ENCODE measurements at places on chromosomes 2 and 18.

DNA sequence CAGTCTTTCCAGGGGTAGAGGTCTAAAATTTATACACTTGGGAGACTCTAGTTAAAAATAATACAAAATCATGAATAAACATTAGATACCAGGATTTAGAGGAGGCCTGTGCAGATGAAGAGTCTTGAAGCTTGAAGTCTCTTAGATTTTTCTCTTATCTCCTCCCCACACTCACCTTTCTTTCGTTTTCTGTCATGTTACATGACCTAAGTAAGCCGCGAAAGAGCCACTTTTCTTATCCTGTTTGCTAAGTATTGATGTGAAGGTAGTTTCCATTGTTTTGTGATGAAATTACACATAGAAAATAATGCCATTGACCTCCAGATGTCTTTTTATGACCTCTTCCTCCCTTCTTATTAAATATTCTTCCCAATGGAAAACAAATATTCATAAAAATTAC is 367.8 kb downstream of the LRRTM1 start:
- DNase-seq: no peak

DNA sequence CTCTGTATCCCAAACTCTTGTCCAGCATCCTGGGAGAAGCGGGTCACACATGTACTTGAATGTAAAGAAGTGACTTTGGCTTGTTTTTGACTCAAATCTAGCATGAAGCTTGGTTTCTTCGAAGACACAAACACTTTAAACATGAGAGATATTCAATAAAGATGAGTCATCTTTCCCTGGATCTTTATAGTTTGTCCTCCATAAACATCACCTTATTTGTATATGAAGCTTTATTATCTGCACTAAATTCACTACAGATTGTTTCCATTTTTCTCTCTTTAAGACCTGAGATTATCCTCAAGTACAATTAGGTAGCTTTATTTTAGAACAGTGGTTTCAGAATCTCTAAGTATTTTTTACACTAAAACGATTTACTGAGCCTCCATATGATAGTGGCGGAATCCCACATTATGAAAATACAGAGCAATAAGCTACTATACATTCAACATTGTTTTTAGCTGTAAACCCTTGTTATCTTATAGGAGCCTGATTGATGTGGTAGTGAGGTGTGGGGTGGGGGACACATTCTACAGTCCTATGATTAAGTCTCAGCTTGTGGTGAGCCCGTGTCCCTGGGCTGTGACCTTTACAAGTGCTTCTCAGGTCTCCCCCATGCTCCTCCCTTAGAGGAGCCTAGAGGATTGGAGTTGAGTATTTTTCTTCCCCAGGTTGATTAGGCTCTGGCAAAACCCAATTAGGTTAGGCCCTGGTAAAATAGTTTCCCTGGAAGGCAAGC is 79.6 kb upstream of the RAPGEF4 start:
- no peak for DNase-seq

- no peak for DNase-seq
Measured at GRCh38 chr2:216555274-216555673, 56.6 kb downstream of the RPL37A start.

- no peak for DNase-seq
Measured at GRCh38 chr18:62500174-62500573, 22.7 kb upstream of the ZCCHC2 start.

GRCh38 chr18:63293935-63294334 is 25.6 kb downstream of the BCL2 start:
- DNase-seq: no peak

- DNase-seq: no peak
Measured at GRCh38 chr2:109195193-109196045, 66.4 kb downstream of the SH3RF3 start.

DNA sequence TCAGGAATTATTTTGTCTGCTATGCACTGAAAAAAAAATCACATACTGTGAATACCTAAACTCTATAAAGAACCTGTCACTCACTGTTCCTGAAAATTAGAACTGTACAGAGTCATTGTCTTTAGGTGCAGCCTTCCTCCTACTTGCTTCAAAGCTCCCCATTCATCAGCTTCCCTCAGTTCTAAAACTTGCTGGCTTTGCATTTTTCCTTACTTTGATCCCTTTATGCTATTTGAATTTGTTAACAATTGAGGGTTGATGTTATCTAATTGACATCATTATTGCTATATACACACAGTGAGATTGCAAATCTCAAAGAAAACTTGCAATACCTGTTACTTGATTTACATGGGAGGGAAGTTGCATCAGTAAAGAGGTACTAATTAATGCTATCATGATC is 48.3 kb downstream of the PTH2R start:
- DNase-seq: no peak

DNA sequence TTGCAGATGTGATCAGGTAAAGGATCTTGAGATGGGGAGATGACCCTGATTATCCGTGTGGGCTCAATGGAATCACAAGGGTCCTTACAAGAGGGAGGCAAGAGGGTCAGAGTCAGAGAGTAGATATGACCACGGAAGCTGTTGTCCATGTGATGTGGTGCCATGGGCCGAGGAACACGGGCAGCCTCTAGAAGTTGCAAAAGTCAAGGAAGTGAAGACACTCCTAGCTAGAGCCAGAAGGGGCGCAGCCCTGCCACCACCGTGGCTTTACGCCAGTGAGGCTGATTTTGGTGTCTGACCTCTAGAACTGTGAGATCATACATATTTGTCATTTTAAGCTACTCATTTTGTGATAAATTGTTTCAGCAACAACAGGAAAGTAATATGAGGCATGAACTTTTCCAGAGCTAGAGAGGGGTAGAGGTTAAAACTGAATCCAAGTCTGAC is 114.4 kb downstream of the CAPN13 start:
- DNase-seq: no peak

DNA sequence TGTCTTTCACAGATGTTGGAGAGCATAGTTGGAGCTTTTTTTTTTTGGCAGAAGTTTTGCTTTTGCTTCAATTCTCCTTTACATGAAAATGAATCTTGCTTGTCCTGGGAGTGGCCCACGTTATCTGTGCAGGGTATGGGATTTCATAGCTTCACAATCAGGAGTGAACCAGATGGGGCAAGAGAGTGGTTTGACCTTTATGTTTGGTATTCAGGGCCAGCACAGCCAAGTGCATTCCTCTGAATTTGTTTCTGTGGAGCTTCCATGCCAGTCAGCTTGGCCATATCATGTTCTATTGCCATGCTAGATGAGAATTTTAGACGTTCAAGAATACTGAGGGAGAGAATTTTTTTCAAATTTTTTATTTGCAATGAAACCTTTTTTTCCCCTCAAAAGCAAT is 116.6 kb downstream of the PRPF40A start:
- DNase-seq: no peak

- DNase-seq: no peak
Measured at GRCh38 chr2:128449226-128450061, 130.8 kb upstream of the HS6ST1 start.

DNA sequence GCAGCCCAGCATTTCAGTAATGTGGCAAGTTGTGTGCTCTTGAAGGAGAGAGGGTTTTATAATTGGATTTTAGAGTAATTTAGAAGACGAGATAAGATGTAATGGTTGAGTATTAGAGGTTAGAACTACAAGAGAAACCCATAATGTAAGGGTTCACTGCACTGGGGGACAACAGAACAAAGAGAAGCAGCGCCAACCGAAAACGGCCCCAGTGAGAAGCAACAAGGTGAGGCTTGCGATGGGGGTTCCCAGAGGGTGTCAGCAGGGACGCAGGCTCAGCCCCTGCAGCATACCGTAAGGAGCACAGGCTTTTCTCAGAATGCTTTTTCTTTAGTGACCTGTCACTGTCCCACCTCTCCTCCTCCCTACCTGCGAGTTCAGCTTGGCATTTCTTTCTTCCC is 183.9 kb upstream of the ETAA1 start:
- no peak for DNase-seq

GRCh38 chr2:227376656-227377396 is 2.3 kb downstream of the TM4SF20 start:
- no peak for DNase-seq

DNA sequence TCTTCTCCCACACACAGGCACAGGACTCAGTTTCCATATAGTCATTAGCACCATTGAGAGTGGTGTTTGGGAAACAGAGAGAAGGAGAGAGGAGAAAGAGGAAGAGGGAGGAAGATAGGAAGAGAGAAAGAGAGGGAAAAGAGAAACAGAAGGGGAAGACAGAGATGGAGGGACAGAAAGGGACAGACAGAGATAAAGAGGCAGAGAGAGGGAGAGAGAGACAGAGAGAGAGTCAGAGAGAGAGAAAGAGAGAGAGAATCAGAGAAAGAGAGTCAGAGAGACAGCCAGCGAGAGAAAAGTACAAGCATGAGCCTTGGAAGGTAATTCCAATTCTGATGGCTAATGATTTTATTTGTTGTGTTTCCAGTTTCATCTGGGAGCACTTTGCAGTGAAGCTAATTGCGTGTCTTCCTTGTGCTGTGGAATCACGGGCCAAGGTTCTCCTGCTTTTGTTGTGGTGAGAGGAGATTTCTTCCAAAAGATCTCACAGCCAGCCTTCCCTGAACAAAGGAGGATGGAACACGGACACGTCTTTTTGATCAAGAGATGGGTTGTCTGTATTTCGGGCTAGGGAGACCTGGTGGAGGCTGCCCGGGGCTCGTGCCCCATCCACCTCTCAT is 153.6 kb upstream of the TWIST2 start:
- DNase-seq: no peak

- DNase-seq: no peak
Measured at GRCh38 chr18:10027031-10027430, 113.2 kb downstream of the VAPA start.

DNA sequence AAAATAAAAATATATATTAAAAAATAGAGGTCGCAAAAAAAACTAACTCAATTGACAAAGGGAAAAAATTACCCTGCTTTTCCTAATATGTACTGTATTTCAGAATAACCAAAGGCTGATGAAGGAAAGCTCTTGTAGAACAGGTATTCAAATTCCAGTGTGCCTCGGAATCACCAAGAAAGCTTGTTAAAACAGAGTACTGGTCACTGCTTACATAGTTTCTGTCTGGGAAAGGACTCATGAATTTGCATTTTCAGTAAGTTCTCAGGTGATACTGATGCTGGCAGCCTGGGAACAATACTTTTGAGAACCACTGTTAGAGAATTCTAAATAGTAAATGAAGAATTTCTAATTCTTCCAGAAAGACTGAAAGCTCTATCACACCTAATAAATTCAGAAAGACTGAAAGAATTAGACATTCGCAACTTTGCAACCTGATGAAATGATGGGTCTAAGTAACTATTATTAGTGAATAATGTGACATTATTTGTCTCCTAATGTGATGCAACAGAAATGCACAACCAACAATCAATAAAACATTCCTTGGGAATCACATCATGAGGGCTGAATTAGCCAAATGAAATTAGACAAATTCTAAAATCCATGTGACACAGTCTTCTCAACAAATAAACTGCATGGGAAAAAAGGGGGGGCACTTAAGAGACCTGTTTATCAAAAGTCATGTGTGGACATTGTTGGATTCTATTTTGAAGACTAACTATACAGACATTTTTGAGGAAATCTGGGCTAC is 21.9 kb downstream of the RPRD1A start:
- no peak for DNase-seq

- DNase-seq: no peak
Measured at GRCh38 chr2:172790404-172790803, 54.8 kb downstream of the RAPGEF4 start.

GRCh38 chr18:44786688-44787087 is 106.0 kb downstream of the SETBP1 start:
- DNase-seq: no peak

- no peak for DNase-seq
Measured at GRCh38 chr2:125730921-125731320, 925.0 kb upstream of the GYPC start.

DNA sequence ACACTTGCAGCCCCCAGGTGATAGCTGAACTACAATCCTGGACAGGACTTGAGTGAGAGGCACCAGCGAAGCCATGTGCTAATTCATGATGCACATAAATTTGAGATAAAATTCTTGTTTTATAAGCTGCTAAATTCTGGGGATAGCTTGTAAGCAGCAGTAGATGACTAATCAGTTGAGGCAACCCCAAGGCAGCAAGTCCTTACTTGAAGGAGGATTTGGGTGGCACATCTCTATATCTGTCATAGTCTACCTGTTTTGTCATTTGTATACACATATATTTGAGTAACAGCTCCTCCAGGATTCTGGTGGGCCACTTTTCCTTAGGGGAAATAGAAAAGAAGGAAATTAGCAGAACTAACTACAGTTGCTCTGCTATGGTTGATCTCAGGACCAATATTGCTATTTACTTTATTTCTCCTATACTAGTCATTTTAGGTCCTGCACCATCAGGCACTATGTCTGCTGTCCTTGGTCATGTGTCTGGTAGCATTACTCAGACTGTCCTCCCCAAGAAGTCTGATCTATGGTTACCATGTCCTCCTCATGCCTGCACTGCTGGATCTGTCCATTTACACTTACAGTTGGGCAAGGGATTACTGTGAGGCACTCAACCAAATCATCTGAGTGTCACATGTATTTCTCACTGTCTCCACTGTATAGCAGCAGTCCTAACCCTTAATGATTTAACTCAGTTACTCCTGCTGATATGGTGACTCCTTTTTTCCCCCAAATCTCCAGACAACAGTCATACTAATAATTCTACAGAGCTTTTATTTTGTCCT is 436.0 kb upstream of the CWC22 start:
- DNase-seq: no peak

GRCh38 chr2:15814946-15815345 is 125.4 kb upstream of the MYCN start:
- DNase-seq: no peak

GRCh38 chr2:239955087-239955988 is 69.8 kb downstream of the NDUFA10 start:
- no peak for DNase-seq

DNA sequence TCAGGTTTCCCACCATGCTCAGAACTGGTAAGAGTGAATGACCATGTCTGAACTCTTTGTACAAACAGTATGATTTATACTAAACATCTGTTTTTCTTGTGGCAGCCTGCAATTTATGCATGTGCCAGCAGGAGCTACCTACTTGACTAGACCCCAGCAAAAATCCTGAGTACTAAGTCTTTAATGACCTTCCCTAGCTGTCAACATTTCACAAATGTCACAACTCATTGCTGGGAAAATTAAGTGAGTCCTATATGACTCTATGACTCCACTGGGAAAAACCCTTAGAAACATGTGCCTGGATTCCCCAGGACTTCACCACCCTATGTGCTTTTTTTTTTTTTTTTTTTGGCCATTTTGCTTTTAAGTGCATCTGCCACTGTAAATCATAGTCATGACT is 1225.8 kb downstream of the SUCLG1 start:
- DNase-seq: no peak

DNA sequence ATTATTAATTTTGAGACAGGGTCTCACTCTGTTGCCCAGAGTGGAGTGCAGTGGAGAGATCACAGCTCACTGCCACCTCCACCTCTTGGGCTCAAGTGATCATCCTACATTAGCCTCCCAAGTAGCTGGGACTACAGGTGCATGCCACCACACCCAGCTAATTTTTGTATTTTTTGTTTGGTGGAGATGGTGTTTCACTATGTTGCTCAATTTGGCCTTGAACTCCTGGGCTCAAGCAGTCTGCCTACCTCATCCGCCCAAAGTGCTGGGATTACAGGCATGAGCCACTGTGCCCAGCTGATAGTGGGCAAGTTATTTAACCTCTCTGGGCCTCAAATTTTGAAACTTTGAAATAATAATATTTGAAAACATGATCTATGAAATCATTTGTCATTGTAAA is 26.5 kb downstream of the DCAF17 start:
- DNase-seq: no peak

All from CD4-positive, alpha-beta T cell treated with Interleukin-6 at 100 ng/mL for 8 hours (primary cell).